A549 (cell line): ENCODE measurements at places on chromosomes 5 and 9.
A peak's percentile ranks its signal among the peaks of the same experiment; 100 is the strongest.

GRCh38 chr9:136225366-136225747, 20.3 kb downstream of the QSOX2 start:
- DNase-seq, result no peak

DNA sequence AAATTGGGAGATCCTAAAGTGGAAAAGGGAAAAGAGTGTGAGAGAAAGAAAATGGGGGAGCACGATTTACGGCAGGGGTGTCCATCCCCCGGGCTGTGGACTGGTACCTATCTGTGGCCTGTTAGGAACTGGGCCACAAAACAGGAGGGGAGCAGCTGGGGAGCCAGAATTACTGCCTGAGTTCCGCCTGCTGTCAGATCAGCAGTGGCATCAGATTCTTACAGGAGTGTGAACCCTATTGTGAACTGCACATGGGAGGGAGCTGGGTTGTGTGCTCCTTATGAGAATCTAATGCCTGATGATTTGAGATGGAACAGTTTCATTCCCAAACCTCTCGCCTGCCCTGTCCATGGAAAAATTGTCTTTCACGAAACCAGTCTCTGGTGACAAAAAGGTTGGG, 108.3 kb upstream of the ADAMTSL1 start:
- no peak for DNase-seq

GRCh38 chr5:61460471-61460870, 128.4 kb downstream of the ZSWIM6 start:
- no peak for DNase-seq

- peak; percentile 5 for DNase-seq
Measured at GRCh38 chr5:116572350-116573278, 2.0 kb downstream of the SEMA6A start.

- DNase-seq, result peak; percentile 82
Measured at GRCh38 chr9:124390794-124391658, 24.2 kb downstream of the PSMB7 start.

DNA sequence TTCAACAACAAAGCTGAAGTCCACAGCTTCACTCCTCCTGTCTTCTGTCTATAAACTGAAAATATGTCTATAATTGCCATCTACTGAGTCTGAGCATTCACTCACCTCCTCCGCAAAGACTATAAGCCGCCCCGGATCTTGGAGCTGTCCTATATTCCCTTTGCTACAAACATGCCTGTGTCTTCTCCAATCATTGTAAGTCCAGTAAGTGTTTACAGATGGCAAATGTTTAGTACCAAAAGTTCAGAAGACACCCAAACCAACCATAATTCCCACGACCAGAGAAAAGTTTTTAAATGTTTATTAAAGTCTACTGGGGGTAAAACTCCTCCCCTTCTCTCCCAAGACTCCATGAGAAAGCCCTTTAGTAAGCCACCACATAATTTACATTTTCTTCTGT, 80.9 kb downstream of the EBF1 start:
- DNase-seq, result no peak

DNA sequence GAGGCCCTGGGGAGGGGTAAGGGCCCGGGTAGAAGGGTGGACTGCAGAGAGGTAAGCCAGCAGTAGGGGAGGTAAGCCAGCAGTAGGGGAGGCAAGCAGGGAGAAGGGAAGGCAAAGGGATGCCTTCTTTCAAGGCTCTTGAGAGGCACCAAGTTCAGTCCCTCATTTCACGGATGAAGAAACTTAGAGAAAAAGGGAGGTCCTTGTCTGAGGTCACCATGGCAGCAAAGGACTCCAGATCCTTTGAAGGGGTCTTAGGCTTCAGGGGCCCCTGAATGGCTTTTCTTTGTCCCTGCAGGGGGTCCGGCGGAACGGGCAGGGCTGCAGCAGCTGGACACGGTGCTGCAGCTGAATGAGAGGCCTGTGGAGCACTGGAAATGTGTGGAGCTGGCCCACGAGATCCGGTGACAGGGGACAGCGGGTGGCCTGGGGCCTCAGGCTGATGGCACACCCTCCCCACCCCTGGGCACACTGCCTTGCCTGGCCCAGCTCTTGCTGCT, 42.6 kb downstream of the RGS3 start:
- DNase-seq, result no peak

DNA sequence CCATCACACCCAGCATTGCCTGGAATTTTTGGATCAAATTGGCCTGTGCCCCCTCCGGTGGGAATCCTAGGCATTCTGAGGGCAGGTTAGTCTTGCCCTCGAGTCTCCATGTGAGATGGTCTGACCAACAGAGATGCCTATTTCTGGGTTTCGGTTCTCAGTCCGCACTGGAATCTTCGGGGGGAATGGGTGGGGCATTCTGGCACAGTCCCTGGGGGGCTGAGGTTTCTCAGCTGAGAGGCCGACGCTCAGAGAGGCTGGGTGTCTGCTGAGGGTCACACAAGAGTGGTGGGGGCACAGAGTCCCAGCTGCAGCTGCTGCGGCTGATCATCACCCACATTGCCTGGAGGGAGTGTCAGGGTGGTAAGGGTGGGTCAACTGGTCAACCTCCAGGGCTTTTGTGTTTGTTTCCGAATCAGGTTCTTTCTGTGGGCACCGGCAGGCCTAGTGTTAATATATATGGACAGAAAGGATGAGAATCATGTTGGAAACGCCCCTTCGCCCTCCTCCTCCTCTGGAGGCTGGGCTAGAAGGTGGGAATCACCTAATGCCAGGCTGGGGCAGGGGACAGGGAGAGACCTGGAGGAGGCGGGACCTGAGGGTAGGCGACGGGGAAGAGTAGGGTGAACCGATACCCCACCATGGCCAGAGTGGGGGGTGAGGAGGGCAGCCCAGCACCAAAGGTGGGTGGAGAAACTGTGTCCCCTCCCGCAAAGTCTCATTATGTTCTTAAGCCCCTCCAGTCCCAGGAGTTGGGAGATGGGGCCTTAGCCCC, 149.5 kb upstream of the PHYKPL start:
- no peak for DNase-seq

GRCh38 chr9:38315085-38315595, 77.4 kb upstream of the ALDH1B1 start:
- no peak for DNase-seq

DNA sequence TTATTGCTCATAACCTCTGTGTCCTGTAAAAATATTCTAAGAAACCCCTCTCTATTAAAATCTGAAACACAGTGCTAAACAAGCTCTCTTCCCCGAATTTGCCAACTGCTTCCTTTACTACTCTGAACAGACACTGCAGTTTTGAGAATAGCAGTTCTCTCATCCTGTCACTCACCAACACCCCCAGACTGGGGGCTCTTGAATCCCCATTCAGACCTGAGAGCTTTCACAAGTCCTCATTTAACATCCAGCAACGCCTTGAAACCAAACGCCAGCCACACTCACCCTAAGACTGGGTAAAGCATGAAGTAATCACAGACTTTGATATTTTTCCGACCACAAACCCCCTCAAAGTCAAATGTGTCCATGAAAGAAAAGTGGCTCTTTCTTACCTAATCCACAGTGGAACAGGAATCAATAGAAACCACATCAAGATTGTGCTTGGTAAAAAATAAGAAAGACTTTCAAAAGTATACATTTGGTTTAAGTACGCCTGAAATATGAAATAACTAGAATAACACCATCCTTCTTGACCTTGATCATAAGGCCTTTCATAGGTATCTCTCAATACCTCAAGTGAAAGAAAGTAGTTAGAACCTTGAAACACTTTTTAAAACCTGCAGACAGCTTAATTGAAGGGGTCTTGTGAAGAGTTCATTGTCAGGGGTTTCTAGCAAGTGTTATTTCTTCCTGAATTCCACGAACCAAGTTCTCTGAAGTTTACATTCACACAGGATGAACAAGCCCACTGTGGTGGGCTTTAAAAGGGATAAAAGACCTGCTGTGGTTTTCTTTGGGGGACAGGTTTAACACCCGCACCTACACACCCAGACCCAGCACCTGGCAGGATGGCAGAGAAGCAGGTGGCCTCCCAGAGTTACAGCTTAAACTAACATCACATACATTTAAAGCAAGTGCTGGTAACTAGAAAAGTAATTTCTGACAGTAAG, 412.6 kb downstream of the MLLT3 start:
- no peak for DNase-seq

DNA sequence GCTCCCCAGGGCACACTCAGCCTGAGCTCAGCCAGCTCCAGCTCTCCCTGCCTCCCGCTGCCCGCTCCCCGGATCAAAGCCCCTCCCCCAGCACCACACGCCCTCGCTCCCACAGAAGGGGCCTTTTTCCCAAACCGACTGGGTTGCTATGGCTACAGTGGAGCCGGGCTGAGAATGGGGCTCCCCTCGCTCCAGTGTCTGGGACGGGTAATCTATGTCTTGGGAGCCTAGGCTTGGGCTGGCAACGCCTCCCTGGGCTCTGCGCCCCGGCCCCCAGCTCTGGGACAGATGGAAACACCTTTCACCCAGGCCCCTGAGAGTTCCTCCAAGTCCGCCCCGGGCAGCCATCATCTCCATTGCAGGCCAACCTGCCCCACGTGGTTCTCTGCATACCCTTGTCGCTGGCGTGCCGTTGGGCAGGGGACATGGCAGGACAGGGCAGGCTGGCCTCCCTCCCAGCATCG, 29.6 kb downstream of the NOTCH1 start:
- no peak for DNase-seq

DNA sequence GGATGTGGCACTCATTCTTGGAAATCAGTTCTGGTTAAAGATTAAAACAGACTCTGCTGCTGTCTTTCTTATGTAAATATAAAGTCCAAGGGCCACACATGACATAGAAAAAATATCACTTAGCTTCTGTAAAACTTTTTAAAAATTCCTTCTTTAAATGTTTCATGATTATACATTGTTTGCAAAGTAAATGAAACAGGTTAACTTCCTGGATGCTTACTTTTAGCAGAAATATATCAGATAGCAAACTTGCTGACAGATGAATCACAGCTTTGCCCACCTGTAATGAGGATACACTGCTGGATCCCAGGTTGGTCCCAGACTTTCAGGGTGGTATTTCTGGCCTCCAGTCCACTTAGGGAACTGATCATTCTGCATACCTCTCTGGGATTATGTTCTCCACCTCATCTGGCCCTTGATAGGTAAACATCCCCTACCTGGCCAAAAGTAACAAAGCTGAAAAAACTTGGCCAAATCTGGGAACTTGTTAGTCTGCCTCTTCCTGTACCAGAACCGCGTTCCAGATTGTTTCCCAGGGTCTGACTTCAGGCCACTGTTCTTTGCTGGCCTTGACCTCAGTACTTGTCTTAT, 340.5 kb downstream of the ADGRV1 start:
- no peak for DNase-seq

- no peak for DNase-seq
Measured at GRCh38 chr9:125536167-125536772, 170.7 kb downstream of the MAPKAP1 start.

DNA sequence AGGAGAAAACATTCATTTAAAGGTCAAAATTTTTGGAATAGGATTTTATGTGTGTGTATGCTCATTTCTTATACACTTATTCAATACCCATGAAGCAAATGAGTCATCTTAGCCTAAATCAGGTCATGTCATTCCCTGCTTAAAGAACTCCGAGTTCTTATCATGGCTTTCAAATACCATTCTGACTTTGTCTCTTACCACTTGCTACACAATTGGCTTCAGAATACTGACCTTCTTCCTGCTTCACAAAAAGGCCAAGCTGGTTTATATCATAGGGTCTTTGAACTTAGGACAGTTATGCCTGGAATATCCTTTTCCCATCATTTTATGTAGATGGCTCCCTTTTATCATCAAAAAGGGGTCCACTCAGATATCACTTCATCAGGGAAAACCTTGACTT, 652.2 kb upstream of the WWC1 start:
- no peak for DNase-seq

DNA sequence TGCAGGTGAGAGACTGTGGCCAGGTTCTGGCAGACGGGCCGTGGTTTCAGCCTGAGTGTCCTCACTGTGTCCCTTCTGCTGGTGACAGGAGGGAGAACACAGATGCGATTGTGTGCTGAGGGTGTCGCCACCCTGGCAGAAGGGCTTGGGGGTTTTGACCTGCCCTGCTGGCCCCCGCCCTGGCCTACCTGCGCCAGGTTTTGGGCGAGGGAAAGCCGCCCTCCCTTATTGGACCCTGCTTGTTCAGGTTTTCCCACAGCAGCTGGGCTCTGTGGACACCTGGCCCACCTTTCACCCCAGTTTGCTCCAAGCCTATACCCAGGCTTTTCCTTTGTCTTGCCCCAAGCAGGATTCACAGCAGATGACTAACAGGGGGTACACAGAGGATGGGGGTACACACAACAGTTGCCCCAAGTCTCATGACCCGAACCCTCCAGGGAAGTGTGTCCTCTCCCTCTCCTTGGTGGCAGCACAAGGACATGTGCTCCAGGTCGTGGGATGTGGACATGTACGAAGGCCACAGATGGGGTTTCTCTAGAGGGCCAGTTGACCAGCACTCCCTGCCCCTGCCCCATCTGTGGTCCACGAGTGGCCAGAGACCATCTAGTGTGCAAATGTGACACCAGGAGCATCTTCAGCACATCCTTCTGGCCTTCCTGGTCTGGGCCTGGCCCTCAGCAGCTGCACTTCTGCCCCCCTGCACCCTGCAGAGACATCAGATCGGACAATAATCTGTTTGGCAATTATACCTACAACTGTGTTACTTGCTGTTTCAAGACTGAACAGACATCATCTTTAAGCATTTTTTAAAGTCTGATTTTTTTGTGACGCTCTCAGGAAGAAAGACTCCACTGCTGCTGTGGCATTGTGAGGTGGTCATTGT, 265.8 kb upstream of the IRX4 start:
- no peak for DNase-seq

DNA sequence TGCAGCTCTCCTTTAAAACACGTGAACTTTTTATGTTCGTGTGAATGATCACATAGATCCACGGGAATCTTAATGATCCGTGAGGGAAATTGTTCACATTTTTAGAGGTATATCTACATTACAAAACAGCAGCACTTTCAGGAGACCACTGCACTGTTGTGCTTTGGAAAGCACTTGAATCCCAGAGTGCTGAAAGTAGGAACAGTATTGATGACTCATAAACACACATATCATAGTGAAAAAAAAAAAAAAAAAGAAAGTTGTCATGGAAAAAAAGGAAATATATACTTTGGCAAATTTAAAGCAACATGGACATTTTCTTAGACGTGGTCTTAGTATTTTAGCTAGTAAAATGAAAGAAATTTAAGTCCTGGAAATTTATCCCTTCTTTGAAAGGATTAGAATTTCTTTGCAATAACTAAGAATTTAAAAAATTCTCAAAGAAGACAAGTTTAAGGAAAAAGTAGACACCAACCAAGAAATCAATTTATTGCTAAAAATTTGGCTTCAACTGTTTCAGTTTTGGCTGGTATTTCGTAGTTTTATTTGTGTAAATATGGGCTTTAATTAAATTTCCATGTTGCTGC, 55.4 kb downstream of the ADGRV1 start:
- no peak for DNase-seq
